ENCODE measurements at places on chromosomes 6 and 20.

DNA sequence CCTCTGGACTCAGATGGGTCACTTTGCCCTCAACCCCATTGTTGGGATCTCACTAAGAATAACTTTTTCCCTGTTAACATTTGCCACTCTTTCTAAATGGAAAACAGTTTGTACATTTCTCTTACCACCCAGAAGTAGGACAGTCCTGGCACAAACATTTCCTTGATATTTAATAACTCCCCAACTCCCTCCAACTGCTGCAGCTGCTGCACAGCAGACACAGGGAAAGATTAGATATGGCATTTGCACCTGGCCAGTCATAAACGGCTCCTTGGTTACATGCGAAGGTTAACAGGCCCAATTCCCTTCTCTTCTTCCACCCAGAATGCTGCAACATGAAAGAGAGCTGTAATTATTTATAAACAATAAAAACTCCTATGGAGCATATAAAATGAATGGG, 55.9 kb upstream of the SOX4 start:
- H3K4me3 ChIP-seq = no peak overlapping the region
- H3K36me3 ChIP-seq = no peaks in the 10 kb centered on the region
- no peak for DNase-seq
- H3K27me3 ChIP-seq = no peaks in the 10 kb centered on the region
- no peak overlapping the region for H3K27ac ChIP-seq

DNA sequence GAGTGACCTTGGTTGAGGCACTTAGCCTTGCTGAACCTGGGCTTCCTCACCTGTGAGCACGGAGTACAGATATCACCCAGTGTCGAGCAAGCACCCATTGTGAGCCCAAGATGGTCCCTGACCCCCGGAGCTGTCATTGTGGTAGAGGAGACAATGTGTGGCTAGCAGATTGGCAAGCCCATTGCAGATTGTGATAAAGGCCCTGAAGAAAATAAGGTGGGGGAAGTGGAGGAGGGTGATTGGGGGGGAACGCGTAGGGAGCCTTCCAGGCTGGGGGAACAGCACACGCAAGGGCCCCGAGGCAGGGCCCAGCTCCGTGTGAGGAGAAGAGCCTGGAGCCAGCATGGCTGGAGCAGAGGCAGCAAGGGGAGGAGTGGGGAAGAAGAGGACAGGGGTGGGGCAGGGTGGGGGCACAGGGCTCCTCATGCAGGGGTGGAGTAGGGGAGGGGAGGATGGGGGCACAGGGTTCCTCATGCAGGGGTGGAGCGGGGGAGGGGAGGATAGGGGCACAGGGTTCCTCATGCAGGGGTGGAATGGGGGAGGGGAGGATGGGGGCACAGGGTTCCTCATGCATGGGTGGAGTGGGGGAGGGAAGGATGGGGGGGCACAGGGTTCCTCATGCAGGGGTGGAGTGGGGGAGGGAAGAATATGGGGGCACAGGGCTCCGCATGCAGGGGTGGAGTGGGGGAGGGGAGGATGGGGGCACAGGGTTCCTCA, 7.0 kb downstream of the CEBPB start:
- no peak for DNase-seq
- H3K4me1 ChIP-seq = peaks cover 20% of the 10 kb centered on the region
- H3K27me3 ChIP-seq = no peaks in the 10 kb centered on the region
- no peaks in the 10 kb centered on the region for H3K36me3 ChIP-seq

- no peak overlapping the region for H3K4me3 ChIP-seq
- no peaks in the 10 kb centered on the region for H3K4me1 ChIP-seq
- DNase-seq = no peak
- no peaks in the 10 kb centered on the region for H3K36me3 ChIP-seq
- H3K27ac ChIP-seq = no peak overlapping the region
- no peaks in the 10 kb centered on the region for H3K27me3 ChIP-seq
Measured at GRCh38 chr20:15302075-15302474, 964.7 kb upstream of the FLRT3 start.

- H3K27me3 ChIP-seq = no peaks in the 10 kb centered on the region
- H3K4me1 ChIP-seq = 0 out of 2 replicates have a peak, but pooled peaks cover 3% of the 10 kb centered on the region
- no peak overlapping the region for H3K4me3 ChIP-seq
- H3K27ac ChIP-seq = no peak overlapping the region
- DNase-seq = no peak
Measured at GRCh38 chr6:107803957-107804356, 20.2 kb downstream of the SCML4 start.

DNA sequence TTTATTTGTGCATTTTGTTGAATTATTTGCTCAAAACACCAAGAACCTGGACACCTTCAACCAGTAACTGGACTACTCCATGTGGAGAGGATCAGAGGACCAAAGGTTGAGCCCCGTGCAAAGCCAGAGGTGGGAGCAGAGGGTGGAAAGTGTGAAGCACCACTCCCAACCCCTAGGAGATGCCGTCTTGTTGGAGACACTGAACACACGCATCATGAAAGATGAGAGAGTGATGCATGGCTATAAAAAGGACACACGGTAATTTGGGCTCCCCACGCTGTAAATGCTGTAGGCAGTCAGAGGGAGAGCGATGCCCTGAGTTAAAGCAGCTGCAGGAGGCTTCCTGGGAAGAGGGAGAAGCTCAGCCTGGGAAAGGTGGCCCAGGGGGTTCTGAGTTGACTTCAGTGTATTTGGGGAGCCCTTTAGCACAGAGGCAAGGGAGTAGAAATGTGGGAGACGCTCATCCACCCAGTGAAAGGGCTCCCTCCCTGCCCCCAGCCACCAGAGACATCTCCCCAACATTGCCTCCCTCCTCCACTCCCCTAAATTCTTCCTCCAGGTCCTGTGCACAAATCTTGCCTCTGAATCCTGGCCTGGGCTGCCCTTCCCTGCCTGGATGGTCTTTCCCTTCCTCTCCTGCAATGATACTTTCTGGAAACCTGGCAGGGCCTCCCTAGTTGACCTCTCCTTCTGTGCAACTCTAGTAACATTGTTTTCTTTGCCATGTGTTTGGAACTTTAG, 55.8 kb upstream of the IYD start:
- no peaks in the 10 kb centered on the region for H3K27me3 ChIP-seq
- H3K27ac ChIP-seq = no peak overlapping the region
- no peak overlapping the region for H3K4me3 ChIP-seq

DNA sequence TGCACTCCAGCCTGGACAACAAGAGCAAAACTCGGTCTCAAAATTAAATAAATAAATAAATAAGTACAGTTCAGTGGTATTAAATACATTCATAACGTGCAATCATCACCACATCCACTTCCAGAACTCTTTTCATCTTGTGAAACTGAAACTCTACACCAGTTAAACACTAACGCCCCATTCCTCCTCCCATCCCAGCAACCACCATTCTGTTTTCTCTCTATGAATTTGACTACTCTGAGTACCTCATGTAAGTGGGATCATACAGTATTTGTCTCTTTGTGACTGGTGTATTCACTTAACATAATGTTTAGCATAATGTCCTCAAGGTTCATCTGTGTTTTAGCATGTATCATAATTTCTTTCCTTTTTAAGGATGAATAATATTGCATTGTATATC, 29.1 kb upstream of the SCML4 start:
- DNase-seq = no peak
- H3K27ac ChIP-seq = no peak overlapping the region
- H3K36me3 ChIP-seq = no peaks in the 10 kb centered on the region

DNA sequence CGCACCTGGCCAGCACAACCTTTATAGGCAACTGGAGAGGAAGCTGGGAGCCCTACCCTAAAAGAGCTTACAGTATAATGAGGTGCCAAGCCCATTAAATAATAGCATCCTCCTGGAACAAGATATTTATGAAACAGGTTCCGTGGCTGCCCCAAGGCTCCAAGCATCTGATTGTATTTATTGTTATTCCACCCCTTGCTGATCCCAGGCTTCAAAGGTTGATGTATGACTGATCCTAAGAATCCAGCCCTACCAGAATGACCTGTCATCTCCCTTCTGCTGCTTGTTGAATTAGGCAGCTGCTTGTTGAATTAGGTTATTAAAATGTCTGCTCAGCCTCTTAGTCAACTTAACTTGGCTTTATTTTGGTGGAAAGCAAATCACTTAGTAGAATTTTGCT, 35.2 kb upstream of the SASH1 start:
- H3K36me3 ChIP-seq = no peaks in the 10 kb centered on the region
- H3K27ac ChIP-seq = no peak overlapping the region
- no peak for DNase-seq
- no peaks in the 10 kb centered on the region for H3K4me1 ChIP-seq
- no peaks in the 10 kb centered on the region for H3K27me3 ChIP-seq

- H3K27me3 ChIP-seq = no peaks in the 10 kb centered on the region
- no peaks in the 10 kb centered on the region for H3K36me3 ChIP-seq
- DNase-seq = no peak
- H3K4me1 ChIP-seq = peaks cover 30% of the 10 kb centered on the region
Measured at GRCh38 chr6:155171747-155172449, 91.9 kb upstream of the CLDN20 start.

DNA sequence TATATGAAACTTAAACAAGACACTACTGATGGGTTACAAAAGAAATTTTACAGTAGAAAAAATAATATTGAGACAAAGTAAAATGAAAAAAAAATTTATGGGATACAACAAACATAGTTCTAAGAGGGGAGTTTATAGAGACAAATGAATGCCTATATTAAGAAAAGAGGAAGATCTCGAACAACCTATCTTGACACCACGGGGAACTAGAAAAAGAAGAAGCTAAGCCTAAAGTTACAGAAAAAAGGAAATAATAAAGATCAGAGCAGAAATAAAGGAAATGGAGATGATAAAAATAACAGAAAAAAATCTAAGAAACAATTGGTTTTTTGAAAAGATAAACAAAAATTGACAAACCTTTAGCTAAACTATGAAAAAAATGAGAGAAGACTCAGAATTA, 9.1 kb upstream of the ECHDC1 start:
- no peaks in the 10 kb centered on the region for H3K27me3 ChIP-seq
- H3K4me3 ChIP-seq = no peak overlapping the region
- no peaks in the 10 kb centered on the region for H3K36me3 ChIP-seq
- no peak for DNase-seq
- H3K4me1 ChIP-seq = no peaks in the 10 kb centered on the region

- H3K36me3 ChIP-seq = no peaks in the 10 kb centered on the region
- no peaks in the 10 kb centered on the region for H3K27me3 ChIP-seq
- H3K4me1 ChIP-seq = peaks cover 10% of the 10 kb centered on the region
Measured at GRCh38 chr20:62058941-62059340, 6.7 kb downstream of the TAF4 start.

DNA sequence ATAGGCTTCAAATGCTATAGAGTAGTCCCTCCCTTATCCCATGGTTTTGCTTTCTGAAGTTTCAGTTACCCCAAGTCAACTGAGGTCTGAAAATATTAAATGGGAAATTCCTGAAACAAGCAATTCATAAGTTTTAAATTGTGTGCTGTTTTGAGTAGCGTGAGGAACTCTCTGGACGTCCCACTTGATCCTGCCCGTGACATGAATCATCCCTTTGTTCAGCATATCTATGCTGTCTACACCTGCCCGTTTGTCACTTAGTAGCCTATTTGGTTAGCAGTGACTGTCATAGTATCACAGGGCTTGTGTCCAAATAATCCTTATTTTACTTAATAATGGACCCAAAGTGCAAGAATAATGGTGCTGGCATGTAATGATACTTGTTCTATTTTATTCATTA, 5.0 kb downstream of the PCMT1 start:
- DNase-seq = no peak
- H3K27me3 ChIP-seq = no peaks in the 10 kb centered on the region

GRCh38 chr6:45987856-45988255, 27.8 kb downstream of the CLIC5 start:
- DNase-seq = no peak
- no peak overlapping the region for H3K27ac ChIP-seq
- H3K36me3 ChIP-seq = no peaks in the 10 kb centered on the region
- H3K4me3 ChIP-seq = no peak overlapping the region
- no peaks in the 10 kb centered on the region for H3K4me1 ChIP-seq
- H3K27me3 ChIP-seq = no peaks in the 10 kb centered on the region

DNA sequence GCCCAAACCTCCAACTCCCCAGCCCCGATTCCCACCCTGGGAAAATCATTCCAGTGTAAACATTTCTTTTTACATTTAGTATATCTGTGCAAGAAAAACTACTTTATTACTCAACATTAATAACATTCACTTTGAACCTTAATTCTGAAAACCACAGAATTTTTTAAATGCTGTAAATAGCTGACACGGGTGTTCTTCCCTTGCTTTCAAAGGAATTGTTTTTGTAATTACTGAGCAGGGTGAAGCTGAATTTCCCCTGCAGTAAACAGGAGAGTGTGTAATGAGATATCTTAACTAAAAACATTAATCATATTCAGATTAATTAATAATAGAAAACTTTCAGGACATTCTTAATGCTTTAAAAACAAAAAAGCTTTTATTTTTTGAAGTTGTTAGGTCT, 99.3 kb upstream of the CITED2 start:
- no peak for DNase-seq
- H3K36me3 ChIP-seq = no peaks in the 10 kb centered on the region
- 0 out of 2 replicates have a peak overlapping the region, but pooled peaks have one; percentile 18 for H3K4me3 ChIP-seq
- H3K27me3 ChIP-seq = no peaks in the 10 kb centered on the region

- no peak overlapping the region for H3K4me3 ChIP-seq
- no peaks in the 10 kb centered on the region for H3K36me3 ChIP-seq
- no peak overlapping the region for H3K27ac ChIP-seq
- H3K4me1 ChIP-seq = no peaks in the 10 kb centered on the region
- H3K27me3 ChIP-seq = no peaks in the 10 kb centered on the region
- DNase-seq = no peak
Measured at GRCh38 chr20:39057911-39058310, 95.8 kb downstream of the DHX35 start.

DNA sequence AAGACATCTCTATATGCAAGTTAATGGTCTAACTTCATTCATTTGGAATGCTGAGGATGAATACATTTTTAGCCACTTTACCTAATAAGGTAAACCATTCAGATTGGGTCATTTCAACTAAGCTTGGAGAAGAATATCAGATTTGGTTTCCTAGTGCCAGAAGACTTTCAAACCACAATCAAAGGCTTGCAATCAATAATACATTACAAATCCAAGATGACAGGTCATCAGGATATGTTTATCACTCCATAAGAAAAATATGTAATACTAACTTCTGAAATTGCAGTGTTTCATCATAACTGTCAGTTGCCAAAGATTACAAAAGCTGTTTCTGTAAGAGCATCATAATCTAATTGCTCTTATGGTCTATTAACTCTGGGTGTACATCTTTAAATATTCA, 654.0 kb downstream of the COL12A1 start:
- H3K27ac ChIP-seq = no peak overlapping the region
- no peaks in the 10 kb centered on the region for H3K27me3 ChIP-seq
- H3K36me3 ChIP-seq = no peaks in the 10 kb centered on the region

- peaks cover 7% of the 10 kb centered on the region for H3K4me1 ChIP-seq
- H3K27me3 ChIP-seq = peaks cover 8% of the 10 kb centered on the region
- H3K27ac ChIP-seq = no peak overlapping the region
Measured at GRCh38 chr6:31351401-31352309, 5.3 kb downstream of the HLA-B start.

- no peak for DNase-seq
- no peaks in the 10 kb centered on the region for H3K4me1 ChIP-seq
- no peak overlapping the region for H3K4me3 ChIP-seq
- no peaks in the 10 kb centered on the region for H3K36me3 ChIP-seq
- H3K27me3 ChIP-seq = no peaks in the 10 kb centered on the region
- no peak overlapping the region for H3K27ac ChIP-seq
Measured at GRCh38 chr6:161396539-161396938, 122.7 kb upstream of the AGPAT4 start.
